ENCODE measurements at places on chromosomes 5 and 9.

DNA sequence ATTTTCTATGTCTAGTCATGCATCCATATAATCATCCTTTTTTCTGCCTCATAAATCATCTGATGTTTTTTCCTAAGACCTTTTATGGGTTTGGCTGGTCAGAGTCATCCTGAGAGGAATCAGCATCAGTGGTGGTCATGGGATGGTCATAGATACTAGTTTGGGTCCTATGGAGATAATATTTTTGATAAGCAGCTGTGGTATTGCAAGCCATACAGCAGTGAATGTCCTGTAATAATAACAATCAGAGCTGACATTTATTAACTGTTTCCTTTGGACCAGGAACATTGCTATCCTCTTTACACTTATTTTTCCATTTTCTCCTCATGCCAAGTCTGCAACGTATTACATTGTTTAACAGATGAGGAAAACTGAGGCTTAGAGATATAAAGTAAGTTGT lies 83.1 kb downstream of the TEX10 start:
- DNase-seq: no peak

DNA sequence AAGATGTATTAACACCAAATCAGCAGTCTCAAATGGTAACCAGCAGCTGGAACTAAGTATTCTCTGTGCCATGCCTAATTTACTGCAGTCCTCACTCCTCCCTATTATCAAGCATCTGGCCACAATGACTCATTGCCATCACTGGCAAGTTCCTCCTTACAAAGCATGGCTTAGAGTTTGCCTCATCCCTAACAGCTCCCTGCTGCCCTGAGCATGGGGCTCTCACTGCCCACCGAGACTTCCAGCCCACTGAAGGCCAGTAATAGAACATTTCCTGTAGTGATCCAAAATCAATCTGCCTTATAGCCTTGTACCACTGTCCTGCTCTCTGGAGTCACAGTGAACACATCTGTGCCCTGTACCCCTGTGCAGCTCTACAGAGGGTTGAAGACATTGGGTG lies 211.9 kb upstream of the TRIM32 start:
- DNase-seq: peak; percentile 25

DNA sequence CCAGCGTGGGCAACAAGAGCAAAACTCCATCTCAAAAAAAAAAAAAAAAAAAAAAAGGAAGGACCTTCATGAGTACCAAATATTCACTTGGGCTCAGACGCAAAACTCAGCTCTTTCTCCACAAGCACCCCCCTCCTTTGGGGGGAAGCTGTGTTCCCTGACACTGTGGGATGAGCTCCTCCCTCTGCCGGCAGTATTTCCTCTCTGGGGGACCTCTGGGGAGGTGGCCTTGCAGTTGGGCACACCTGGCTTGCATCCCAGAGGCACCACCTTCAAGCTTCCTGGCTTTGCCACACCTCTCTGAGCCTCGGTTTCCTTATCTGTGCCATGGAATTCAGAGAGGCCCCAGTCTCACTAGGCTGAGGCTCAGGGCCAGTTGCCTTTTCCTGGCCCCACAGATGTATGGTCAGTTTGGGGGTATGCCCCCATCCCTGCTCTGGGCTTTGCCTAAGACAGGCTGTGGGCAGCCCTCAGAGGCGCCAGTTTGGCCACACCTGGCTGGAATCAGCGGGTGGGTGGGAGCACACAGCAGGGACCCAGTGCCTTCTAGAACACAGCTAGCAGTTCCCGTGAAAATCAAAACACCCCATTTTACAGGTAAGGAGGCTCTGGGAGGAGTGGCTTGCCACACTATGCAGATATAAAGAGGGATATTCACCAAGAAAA lies 157.5 kb upstream of the IER5L start:
- no peak for DNase-seq

DNA sequence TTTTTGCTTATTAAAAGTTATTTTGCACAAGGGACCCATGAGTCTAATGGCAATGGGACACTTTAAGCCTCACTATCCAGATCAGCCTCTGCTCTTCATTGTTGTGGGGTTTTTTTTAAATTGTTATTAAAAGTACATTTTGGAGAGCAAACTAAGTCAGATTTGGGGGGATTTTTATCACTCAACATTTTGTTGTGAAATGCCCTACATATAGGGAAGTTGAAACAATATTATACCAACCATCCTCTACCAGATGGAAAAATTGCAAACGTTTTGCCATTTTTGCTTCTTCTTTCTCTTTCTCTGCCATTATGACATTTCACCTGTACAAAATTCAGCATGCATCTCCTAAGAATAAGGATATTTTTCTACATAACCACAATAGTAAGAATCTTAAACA lies 75.3 kb downstream of the SLC1A3 start:
- DNase-seq: no peak

DNA sequence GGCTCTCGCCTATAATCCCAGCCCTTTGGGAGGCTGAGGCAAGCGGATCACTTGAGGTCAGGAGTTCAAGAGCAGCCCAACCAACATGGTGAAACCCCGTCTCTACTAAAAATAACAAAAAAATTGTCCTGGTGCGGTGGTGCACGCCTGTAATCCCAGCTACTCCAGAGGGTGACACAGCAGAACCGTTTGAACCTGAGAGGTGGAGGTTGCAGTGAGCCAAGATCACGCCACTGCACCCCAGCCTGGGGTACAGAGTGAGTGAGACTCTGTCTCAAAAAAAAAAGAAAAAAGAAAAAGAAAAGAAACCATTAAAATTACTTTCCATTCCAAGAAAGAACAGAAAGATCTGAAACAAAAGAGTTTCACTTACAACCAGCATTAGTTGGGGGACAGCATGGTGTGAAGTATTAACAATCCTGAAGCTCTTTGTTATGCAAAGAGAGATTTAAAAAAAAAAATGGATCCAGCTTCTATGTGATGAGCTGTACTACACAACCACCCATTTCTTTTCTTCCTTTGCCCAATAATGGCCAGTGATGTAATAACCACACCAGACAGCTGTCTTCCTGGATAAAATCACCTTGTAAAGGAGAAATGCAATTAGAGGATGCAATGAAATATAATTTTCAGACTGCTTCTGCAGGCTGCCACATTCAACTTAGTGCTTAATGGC lies 76.9 kb downstream of the MED27 start:
- DNase-seq: no peak

GRCh38 chr9:13221741-13222140 lies 57.8 kb downstream of the MPDZ start:
- DNase-seq: no peak

DNA sequence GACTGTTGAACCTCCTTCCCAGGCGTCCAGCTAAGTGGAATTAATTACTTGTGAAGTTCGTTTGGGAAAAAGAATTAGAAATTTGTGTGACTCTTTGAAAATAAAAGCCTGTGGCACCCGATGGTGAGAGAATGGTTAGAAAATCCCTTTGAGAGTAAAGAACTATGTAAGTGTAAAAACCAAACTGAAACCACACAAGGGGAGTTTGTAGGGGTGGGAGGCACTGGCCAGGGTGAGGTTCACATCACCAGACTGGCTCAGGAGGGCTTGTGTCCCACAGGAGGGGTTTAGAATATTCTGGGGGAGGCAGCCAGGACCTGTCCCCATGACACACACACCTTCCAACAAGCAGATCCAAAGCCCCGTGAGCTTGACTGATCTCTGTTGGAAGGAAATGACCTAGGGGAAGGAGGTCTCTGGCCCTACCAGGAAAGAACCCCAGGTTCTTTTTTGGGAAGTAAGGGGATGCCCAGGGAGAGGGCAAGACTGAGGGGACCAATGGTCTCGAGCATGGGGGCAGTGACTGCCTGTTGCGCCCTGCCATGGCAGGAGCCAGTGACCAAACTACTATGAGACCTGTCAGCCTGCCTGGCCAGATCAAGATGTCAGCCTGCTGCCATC lies 4.3 kb downstream of the SPATA24 start:
- DNase-seq: no peak

GRCh38 chr9:38271666-38272241 lies 120.7 kb upstream of the ALDH1B1 start:
- DNase-seq: no peak

DNA sequence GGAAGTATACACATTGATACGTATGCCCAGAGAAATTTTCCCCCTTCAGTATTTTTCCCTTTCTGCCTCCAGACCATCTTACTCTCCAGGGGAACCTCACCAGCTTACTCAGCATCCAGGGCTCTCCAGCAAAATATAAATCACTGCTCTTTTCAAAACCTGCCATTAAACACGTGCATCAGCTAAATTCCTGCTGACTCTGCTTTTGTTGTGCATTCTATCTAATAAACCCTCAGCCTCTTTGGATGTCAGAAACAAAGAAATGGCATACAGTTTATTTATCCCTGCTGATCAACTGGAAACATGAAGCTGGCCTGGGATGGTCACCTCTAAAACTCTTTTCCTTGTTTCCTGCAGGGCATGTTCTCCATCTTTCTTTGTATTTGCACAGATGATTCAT lies 126.8 kb downstream of the TRPM3 start:
- no peak for DNase-seq

DNA sequence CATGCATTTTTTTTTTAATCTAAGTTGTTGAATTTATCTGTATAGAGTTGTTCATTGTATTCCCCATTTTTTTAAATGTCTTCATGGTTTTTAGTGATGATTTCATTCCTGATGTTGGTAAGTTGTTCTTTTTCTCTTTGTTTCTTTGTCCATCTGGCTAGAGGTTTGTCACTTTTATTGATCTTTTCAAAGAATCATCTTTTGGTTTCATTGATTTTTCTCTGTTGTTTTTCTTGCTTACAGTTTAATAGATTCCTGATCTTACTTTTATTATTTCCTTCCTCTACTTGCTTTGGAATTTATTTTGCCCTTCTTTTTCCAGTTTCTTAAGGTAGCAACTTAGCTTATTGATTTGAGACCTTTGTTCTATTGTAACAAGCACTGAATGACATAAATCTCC lies 114.2 kb downstream of the AOPEP start:
- no peak for DNase-seq

DNA sequence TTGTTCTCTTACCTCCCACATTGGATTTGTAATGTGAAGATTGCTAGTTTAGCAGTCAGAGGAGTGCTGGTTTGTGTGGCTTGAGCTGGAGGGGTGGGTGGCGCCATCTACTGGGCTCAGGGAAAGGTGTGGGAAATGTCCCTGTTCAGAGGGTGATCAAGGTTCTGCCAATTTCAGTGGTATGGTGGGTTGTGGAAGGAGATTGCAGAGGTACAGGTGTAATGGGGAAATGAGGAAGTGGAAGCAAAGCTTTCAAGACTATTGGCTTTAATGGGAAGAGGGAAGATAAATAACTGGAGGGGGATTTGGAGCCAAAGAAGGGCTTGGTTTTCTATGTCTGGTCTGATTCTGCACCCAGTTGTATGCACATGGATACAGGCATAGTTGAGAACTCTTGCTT lies 76.4 kb downstream of the OSMR start:
- peak; percentile 53 for DNase-seq

GRCh38 chr9:16143947-16144890 lies 591.4 kb downstream of the CCDC171 start:
- no peak for DNase-seq

DNA sequence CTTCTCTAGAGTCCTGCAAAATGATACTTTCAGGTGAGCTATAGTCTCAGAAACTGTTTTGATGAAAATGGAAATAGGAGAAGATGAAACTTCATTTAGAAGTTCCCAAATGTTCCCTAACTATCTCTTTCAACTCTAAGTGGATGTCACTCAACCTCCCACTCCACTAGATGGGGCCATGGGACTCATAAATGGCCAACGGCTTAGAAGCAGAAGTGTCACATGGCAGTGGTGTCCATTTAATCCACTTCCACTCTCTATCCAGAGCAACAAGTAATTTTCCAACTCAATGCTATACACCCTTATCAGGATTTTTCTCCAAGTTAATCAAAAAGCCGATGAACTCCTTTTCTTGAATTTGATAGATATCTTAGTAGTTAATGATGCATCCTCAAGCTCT lies 295.7 kb downstream of the EDIL3 start:
- DNase-seq: peak; percentile 19

GRCh38 chr5:54725391-54726280 lies 208.1 kb downstream of the SNX18 start:
- peak; percentile 24 for DNase-seq

GRCh38 chr9:37324691-37325490 lies 97.6 kb upstream of the GRHPR start:
- DNase-seq: no peak

DNA sequence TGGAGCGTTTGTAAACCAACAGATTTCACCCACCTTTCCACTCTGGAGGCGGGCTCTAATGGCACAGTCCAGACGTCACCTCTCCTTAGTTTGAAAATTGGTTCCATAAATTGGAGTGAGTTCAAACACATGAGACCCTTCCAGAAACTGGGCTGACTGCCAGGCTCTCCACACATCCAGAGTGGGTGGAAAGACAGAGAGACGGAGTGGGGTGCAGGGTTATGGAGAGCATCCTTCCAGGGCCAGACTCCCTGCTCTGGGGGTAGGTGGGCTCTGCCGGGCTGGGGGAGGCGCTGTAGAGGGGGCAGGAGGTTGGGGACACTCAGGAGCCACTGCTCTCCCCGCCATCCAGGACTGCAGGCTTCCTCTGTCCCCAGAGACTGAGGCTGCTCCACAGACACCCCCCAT lies 104.7 kb upstream of the PHYKPL start:
- no peak for DNase-seq

GRCh38 chr5:10679336-10679988 lies 81.6 kb downstream of the DAP start:
- no peak for DNase-seq

DNA sequence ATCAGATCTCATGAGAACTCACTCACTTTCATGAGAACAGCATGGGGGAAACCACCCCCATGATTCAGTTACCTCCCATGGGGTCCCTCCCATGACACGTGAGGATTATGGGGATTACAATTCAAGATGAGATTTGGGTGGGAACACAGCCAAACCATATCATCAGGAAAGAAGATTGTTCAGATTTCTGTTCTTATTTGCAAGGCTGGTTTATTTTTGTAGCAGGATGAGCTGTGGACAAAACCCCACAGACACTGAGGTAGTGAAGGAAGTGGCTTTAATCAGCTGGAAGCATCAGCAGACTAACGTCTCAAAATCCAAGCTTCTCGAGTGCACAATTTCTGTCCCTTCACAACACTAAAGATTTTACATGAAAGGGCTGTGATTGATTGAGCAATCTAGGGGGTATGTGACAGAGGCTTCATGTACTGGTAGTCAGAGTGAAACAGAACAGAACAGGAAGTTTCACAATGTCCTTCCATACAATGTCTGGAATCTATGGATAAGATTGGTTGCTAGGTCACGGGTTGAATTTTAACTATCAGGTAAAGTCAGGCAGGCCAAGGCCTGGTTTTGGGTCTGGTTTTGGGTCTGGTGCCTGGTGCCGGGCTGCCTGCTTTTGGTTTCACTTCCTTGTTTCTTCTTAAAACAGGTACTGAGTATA lies 91.3 kb upstream of the ZNF366 start:
- DNase-seq: peak; percentile 93

DNA sequence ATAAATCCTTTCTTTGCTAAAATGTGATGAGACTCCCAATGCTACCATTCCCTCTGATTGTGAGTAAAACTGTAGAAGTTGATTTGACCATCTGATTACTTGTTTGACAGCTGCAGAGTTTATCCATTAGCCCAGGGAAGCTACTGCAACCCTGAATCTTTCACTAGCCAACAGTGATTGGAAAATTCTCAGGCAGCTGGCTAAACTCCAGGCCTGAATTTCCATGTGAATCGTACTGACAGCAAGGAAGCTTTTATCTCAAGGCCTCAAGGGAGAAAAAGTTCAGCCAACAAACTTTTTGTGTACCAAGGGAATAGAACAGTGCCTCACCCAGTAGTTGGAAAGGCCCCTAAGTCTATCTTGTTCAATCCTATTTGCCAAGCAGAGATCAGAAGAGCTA lies 246.7 kb upstream of the TRPM3 start:
- DNase-seq: no peak
